Renal cortex interstitium (tissue), 15 donors: ENCODE measurements at places on chromosomes 2 and 18. TPM values are rescaled to one million over a fixed set of nuclear protein-coding genes. Genes with fewer than 3 reads are reported as not detected.

RAX gene
- not detected for polyA plus RNA-seq

FABP1 gene
- 15.0 TPM for polyA plus RNA-seq

DNA sequence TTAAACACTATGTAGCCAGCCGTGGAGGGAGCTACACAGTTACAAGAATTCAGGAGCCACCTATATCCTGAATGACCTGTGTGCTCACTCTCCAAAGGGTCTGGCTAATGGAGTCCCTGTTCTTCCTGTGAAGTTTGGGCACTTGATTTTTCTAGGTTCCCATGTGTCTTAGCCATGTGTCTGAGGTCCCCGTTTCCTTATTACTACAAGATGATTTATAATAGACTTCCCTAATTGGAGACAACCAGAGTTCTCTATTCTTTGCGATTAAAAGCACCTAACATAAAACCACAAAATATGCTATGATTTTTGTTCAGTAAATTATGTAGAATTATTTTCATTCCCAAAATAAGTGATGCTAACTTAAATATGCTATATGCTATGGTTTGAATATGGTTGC lies 83.4 kb downstream of the PDK1 start:
- DNase-seq: no peak

DNA sequence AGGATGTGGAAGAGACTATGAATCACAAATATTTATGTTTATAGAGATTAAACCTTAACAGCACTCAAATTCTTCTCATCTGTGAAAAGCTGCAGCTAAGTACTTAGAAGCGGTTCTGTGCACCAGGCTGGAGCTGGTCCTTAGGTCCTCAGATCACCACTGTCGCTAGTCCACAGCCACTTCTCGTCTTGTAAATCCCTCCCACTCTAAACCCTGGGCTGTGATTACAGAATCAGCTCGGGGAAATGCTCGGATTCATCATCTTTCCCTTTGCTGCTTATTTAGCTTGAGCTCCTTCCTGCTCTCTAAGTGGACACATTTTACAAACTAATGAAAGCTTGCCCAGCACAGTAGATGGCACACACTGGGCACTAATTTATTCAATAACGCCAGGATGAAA lies 61.7 kb downstream of the RNF152 start:
- DNase-seq: no peak

DNA sequence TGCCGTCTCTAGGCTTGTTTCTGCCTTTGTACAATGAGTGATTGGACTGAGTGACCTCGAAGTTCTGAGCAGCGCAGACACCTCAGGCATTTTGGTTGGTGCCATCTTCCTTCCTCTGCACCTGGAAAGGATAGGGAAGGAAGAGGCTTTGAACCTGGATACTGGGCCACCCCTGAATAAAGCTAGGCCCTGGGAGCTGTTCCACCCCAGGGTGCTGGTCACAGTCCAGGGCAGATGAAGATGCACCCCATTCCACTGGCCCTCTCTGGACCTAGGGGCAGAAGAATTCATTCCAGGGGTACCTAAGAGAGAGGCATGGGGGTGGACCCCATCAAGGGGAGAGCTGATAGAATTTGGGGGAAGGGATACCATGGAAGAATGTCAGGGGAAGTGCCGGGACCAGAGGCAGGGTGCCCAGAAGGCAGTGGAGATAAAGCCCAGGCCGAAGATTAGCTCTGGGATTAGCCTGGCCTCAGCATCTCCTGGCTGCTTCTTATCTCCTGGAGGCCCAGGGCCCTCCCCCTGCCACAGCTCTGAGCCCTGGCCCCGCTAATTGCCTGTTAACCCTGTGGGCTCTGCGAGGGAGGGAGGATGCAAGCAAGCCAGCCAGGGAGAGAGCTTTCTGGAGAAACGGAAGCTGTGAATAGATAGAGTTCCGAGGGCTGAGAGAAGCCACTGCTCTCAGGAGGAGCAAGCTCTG lies 11.4 kb downstream of the ASIC4 start:
- DNase-seq: no peak

- DNase-seq: no peak
These were observed 6.8 kb downstream of the SFT2D3 start for GRCh38 chr2:127707890-127708648.

DNA sequence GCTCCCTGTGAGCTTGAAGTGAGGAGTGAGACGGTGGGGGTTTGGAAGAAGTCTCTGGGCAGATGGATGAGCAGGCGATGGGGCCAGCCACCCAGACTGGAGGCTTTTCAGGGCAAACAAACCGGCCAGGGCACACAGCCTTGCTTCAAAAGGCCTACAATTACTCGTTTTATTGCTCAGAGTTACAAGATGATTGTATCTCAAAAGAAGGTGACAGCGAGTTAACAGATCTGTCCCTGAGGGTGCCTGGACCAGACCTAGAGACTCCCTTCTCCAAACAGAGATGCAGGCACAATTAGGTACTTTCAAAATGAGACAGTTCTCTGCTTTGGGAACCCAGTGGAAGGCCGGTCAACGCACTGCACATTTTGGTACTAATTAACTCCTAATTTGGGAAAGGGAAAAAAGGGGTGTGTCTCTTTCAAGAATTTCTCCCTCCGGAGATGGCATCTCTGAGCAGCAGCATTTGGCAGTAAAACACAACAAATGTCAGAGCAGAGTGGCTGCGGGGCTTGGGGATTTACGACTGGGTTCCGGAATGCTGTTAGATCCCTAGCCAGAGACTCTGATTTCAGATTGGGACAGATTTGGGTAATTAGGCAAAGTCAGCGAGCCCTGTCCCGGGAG lies 226.7 kb downstream of the TTC32 start:
- no peak for DNase-seq

DNA sequence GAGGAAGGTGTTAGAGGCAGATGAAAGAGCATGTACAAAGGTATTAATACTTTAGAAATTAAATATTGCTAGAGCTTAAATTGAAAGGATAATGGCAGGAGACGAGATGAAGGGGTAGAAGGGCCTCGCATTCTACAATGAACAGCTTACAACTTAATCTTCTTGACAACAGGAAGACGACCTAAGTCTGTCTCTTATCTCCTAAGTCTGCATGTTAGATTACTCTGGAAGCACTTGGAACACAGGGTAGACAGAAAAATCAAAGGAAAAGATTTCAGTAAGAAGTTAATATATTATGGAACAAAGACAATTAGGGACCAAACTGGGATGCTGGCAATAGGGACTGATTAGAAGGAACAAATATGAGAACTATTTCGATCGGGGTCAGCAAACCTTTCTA lies 34.9 kb downstream of the SMC6 start:
- DNase-seq: no peak

GRCh38 chr18:62332964-62333695 lies 8.0 kb downstream of the TNFRSF11A start:
- DNase-seq: no peak

- DNase-seq: no peak
These were observed 9.1 kb downstream of the RND3 start for GRCh38 chr2:150478200-150478974.

DNA sequence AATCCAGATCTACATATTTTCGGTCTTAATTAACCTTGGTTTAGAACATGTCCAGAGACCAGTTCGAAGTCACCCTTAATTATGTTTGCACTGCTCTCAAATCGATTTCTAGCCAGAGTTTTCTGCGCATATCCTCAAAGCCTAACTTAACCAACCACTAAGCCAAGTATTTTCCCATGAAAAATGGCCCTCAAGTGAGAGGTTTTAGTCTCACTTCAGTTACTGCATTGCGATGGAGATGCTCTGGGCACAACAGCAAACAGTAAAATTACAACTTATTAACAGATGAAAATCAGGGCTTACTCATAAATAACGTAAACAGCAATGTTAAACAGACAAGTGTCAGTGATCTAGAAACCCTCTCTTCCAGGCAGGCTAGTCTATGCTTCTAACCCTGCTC lies 4.5 kb downstream of the RTN4 start:
- DNase-seq: no peak
